ENCODE measurements at places on chromosomes 5 and 9.

DNA sequence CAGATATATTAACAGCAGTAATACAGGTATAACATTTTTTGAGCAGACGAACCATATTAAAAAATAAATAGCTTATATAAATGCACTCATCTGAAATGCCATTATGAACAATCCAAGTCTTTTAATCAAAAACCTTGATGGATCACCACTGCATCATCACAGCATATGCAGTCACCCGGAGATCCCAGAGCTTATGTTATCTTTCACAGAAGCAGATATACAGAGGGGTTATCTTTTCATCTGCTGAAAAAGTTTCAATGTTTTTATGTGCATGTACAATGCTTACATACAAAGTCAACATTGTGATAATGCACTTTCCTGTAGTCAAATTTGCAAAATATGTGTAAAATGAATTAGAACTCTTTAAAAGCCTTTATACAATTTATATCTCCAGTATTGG lies 211.9 kb downstream of the FBXL7 start:
- DNase-seq, result no peak

DNA sequence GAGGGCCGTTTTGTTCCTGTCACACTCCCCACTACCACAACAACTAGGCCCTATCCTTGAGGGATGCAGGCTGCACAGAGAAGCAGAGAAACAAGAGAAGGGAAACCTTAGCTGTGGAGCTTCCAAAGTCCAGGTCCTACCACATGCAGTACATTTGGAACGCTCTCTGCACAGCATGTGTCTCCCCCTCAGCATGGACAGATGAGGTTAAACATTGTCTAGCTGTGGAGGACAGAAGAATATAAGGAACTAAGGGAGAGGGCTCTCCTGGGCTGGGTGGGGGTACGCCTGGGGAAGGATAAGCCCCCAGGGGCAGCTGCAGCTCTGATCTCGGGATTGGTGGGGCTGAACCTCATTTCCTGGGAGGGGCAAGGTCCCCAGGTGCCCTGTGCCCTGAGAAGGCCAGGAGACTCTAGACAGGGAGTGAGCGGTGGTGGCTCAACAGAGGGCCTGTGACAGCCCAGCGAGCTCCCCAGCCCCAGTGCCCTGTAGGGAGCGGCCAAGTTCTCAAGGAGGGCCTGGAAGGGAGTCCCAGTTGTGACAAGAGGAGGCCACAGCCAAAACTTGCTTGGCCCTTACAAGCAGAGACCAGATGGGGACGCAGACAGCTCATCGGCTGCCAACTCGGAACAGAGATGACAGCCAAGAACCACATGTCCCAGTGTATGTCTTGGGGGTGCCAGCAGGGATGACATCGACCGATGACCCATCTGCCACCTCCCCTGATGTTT lies 30.1 kb downstream of the TSPAN17 start:
- no peak for DNase-seq

- no peak for DNase-seq
These were observed 12.9 kb downstream of the PLPP7 start for GRCh38 chr9:131302244-131303075.

DNA sequence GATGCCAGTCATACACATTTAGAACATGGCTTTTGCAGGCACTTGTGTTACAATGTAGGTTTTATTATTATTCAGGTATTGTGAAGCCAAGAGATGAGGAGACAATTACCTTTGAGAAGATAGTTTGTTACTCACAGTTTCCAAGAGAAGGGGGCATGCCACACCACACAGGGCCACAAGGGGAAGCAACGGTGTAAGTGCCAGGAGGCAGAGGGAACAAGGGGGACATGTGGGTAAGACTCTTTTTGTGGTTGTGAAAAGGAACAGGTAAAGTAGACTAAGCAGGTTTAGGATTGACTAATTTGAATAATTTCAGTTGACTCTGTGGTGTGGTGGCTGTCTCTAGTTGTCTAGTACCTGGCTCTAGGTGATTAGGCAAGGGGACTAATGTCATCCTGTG lies 191.2 kb downstream of the TRPM6 start:
- DNase-seq, result no peak

- no peak for DNase-seq
These were observed 47.5 kb upstream of the PPARGC1B start for GRCh38 chr5:149682532-149683075.

DNA sequence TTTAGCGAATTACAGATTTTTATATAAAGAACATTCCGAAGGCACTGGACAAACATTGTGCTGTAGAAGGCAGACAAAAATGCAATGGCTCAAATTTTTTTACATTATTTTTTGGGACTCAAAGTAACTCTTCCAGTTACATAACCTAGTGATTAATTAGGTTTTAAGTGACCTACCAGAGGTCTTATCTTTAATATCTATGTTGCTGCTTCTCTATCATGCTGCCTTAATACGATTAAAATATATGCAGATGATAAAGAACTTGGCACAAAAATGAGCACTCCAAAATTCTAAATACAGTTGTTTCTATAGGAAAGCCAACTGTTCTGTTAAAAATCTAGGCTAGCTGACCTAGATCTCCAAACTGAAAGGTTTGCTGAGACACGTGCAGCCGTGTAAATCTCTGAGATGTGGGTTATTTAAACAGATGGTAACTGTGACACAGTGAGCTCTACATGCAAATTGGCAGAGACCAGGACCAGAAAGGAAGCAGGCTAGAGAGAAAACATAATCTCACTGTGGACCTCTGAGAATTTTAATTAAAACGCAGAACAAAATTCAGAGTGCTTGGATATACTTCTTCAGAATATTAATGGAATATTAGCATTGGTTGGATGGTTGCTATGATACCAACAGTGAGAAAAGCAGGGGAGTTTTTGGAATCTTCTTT lies 56.2 kb downstream of the CAMK4 start:
- no peak for DNase-seq

- no peak for DNase-seq
These were observed 166.8 kb downstream of the NNT start for GRCh38 chr5:43769571-43770355.

DNA sequence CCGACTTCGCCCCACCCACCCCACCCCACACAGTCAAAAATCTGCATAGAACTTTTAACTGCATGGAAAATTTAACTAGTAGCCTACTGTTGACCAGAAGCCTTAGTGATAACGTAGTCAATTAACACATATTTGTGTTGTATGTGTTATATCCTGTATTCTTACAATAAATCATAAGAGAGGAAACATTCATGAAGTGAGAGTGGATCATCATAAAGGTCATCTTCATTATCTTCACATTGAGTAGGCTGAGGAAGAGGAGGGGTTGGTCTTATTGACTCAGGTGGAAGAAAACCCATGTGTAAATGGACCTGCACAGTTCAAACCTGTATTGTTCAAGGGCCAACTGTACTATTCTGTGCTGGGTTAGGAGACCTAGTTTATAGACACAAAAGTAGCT lies 31.4 kb downstream of the XPA start:
- no peak for DNase-seq

DNA sequence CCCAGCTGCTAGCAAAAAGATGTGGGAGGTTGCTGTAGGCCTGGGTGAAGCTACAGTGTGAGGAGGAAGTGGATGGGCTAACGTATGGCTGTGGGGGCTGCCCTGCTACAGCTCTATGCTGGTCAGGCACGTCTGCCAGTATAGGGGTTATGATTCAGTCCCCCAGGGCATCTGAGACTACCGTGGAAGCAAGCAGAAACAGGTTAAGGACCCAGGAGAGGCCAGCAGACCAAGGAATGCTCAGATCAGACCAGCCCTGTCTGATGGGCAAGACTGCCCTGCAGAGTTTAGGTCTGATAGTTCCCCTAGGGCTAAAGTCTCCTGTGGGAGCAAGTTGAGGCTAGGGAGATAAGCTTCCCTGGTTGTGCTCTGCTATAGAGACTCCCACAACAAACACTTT lies 416.1 kb upstream of the CTNND2 start:
- DNase-seq, result no peak

- DNase-seq, result no peak
These were observed 62.1 kb upstream of the SPDL1 start for GRCh38 chr5:169521366-169521983.

GRCh38 chr5:140222416-140222815 lies 47.4 kb downstream of the CYSTM1 start:
- DNase-seq, result no peak

DNA sequence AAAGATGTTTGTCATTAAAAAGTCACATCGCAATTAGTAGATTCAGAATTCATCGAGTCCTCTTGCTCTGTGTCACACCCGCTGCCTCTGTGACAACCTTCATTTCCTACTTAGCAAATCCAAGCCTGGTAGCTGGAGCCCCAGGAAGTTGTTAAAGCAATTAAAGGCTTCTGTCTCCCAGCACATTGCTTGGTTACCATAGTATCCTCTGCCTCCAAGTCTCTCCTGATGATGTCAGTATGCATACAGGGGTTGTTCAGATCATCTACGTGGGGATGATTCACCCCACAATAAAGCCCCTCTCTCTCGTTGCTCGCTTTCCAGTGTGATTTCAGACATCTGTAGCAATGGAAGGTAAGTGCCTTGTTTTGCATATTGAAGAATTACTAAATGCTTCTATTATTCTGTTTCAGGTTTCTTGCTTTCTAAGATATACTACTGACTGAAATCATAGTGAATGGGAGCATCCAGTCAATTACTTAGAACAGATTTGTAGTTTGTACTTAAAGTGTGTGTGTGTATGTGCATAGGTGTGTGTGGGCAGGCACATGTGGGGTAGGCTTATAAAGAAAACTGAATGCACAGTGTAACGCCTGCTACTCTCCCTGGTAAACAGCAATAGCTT lies 52.9 kb downstream of the PAM start:
- DNase-seq, result no peak

DNA sequence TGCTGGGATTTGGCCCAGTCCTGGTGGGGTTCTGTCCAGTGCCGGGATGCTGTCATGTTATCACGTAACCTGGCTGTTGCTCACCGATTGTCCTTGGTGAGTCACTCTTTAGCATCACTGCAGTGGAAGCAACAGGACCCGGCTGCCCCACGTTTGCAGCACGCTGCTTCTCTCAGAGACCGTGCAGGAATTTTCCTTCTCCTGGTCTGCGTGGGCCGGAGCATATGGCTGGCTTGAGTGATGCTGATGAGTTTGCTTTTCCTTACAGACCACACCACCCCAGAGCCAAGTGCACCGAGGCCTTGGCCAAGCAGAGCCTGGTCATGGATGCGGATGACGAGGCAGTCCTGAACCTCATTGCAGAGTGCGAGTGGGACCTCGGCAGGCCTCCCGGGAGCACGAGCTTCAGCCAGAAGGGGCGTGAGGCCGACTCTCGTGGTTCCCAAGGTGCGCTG lies 21.4 kb downstream of the CEP72 start:
- DNase-seq, result no peak

- DNase-seq, result no peak
These were observed 480.8 kb downstream of the PSAT1 start for GRCh38 chr9:78777747-78778146.

GRCh38 chr9:71761938-71762353 lies 6.4 kb downstream of the CEMIP2 start:
- DNase-seq, result no peak

DNA sequence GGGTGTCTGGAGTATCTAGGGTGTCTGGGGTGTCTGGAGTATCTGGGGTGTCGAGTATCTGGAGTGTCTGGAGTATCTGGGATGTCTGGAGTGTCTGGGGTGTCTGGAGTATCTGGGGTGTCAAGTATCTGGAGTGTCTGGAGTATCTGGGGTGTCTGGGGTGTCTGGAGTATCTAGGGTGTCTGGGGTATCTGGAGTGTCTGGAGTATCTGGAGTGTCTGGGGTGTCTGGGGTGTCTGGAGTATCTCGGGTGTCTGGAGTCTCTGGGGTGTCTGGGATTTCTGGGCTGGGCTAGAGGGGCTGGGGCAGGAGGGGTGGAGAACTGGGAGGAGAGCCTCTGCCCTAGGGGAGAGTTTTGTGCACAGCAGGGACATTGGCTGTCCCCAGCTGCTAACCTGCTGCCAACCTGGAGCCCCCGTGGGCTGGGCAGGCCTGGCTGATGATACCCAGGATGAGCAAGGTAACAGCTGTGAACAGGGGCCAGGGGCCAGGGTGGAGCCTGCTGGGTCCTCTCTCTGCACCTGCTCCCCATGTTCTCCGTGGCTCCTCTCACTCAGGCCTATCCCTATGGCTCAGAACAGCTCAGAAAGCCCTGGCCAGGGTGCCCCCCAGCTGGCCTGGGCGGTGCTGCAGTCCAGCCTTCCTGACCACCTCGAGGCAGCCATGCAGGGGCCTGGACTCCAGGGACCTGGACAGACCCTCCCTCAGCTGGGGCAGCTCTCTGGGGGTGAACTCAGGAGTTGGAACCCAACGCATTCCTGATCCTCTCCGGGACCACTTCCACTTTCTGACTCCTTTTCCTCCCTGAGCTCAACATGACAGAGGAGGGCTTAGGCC lies 29.9 kb downstream of the LHX3 start:
- no peak for DNase-seq

- DNase-seq, result no peak
These were observed at the start of gene BTNL3 for GRCh38 chr5:180988592-180988991. Gene BTNL3 (plus strand): TSS chr5:180988846. CDS start chr5:180989029, 183 bp downstream.

- no peak for DNase-seq
These were observed 167.6 kb downstream of the MED27 start for GRCh38 chr9:131912069-131912468.

GRCh38 chr9:120153258-120153657 lies 426.7 kb downstream of the CDK5RAP2 start:
- DNase-seq, result no peak

DNA sequence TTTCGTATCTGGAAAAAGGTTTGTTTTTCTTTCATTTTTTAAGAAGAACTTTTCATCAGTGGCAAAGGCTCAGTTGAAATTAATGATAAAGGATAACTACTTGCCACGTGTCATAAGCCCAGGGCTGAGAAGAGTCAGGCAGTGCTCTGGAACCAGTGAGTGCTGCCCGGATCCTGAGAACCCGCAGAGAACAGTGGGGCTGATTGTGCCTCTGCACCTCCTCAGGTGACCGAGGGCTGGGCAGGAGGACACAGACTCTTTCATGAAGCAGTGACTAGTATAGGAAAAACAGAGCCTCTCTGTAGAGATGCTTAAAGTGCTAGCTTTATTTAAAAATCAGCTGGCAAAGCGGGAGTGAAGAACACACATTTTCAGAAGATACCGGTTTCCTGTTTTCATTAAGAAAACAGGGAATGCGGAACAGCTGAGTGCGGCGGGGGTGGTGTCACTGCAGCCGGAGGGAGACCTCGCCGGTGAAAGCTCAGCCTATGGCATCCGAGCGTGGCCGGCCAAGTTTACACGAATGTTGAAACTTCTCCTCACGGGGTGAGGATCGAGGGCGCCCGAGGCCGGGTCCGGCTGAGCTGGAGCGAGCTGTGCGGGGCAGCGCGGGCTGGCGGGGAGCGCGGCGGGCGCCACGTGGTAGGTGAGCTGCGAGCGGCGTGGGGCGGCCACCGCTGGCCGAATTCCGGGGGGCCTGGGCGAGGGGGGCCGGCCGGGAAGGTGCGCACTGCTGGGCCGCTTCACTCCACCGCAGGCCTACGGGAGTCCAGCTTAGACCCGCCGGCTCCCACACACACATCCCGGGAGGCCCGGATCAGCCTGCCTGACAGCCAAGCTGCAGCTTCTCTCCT lies 134.7 kb upstream of the DMRT1 start:
- DNase-seq, result peak; percentile 51

DNA sequence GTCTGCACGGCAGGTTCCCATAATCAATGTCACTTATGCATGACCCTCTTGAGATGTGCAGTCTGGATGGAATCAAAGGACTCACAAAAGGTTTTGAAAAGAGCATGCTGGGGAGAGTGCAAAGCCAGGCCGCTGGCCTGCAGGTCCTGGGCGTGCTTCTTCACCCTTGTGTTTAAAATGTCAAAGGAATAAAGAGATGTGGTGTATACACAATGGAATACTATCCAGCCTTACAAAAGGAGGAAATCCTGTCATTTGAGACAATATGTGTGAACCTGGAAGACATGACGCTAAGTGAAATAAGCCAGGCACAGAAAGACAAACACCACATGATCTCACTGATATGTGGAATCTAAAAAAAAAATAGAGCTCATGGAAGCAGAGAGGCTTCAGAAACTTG lies 137.5 kb upstream of the PHYKPL start:
- DNase-seq, result no peak
